Endothelial cell (in vitro differentiated cells): ENCODE measurements at places on chromosomes 12 and 14.

- DNase-seq: no peak
Measured at GRCh38 chr14:72907886-72908285, 14.0 kb upstream of the DPF3 start.

- DNase-seq: no peak
Measured at GRCh38 chr12:52587563-52587962, 13.7 kb downstream of the KRT72 start.

DNA sequence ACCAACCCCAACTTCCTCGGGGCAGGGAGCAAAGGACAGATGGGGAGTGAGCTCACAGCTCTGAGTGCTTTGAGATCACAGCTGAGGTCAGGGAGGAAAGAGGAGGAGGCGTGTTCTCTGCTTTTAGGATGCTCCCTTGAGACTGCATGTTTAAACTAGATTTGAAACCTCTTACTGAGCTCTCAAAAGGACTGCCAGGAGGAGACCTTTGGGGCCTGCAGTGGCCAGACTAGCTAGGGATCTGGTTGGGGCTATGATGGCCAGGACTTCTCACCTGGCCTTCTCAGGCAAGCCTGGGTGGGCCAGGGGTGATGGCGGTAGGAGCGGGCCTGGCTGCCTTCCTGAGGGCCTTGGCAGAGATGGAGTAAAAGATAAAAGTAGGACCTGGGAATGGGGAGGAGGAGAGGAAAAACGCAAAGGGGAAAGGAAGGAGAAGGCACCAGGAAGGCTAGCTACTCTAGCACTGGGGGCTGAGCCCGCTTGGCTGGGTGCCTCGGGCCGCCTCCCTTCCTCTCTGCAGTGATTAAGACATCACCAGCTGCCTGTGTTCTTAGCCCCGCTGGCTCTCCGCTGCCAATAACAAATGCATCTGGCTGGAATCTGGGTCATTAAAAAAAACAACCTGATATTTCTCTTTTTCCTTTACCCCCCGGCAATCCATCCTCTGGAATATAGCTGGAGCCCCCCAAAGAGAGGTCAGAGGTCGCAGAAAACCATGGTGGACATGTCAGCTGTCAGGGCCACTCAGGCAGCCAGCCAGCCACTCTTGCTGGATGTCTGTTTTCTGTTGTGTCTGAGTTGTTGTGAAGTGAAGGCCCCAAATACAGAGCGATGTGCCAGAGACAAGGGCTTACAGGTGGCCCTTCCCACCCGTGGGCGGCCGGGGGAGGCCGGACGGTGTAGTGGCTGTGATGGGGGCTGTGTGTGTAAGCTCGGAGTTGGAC, 141.3 kb downstream of the TSPAN9 start:
- DNase-seq: no peak

- no peak for DNase-seq
Measured at GRCh38 chr14:90295870-90296516, 35.7 kb downstream of the NRDE2 start.

DNA sequence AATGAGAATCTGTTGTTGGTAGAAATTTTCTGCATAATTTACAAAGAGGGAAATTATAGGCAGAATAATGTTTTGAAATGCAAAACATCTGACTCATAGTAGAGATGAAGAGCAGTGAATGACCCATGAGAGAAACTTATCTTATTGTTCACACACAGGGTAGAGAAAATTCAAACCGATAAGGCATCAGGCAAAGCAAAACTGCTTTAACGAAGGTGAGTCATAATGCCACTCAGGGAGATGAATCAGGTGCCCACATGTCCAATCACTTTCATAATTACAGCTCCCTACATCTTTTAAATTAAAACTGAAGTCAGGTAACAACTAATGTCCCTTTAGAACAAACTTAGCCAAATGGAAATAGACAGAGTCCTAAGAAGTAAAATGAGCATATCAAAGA, 265.6 kb upstream of the GARIN6 start:
- DNase-seq: no peak

DNA sequence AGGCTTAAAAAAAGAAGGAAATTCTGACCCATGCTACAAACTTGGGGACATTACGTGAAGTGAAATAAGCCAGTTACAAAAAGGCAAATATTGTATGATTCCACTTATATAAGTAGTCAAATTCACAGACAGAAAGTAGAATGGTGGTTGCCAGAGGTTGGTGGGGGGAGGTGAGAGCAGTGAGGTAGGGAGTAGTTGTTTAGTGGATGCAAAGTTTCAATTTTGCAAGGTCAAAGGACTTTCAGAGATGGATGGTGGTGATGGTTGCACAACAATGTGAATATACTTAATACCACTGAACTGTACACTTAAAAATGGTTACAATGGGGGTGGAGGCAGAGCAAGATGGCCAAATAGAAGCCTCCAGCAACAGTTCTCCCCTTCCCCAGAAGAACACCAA, 86.2 kb upstream of the PLXNC1 start:
- DNase-seq: no peak

DNA sequence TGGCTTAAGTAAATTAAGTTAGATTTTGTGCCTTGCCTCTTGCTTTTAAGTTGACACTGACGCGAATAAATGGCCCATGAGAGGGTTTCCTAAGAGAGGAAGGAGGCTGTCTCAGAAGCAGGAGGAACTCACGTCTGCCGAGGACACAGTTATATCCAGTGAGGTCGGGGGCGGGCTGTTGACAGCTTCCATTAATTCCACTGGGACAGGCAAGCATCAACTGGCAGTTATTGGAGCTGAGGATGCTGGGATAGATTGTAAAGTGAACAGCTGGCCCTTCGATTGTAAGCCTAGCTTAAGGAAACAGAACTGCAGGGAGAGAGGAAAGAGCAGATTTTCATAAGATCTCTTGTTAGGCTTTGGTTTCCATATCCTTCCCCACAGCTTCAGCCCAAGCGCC, 399.2 kb downstream of the IPO8 start:
- DNase-seq: no peak

- DNase-seq: no peak
Measured at GRCh38 chr12:57874166-57875108, 27.9 kb upstream of the CTDSP2 start.

DNA sequence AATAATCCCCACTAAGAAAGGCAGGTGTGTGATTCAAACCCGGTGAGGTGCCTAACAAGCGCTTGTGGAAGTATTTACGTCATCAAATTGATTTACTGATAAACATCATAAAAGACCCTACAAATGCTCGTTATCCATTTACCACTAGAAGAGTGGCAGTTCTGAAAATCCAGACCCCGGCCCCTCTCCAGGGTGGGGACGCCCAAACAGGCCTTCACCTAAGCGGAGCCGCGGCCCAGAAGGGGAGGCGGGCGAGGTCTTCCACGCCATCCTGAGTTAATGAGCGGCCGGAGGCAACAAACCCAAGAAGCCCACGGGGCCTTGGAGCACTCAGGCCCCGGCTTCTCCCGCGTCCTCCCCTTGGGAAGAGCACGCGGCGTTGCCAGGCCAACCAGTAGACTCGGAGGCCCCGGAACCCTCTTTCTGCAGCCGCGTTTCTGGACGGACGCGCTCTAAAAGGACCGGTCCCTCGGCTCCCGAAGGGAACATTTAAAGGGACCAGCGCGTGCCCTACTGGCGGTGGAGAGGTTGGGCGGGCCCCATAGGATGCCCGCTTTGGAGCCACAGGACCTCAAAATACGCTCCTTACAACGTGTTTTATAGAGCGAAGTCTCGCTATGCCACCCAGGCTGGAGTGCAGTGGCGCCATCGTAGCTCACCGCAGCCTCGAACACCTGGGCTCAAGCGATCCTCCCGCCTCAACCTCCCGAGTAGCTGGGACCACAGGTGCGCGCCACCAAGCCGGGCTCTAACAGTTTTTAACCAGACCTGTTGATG, 3.5 kb downstream of the PTPN21 start:
- DNase-seq: peak; percentile 77

- no peak for DNase-seq
Measured at GRCh38 chr14:95835121-95835730, 41.4 kb upstream of the TUNAR start.

- DNase-seq: no peak
Measured at GRCh38 chr12:105716621-105717020, 386.1 kb downstream of the C12orf75 start.

DNA sequence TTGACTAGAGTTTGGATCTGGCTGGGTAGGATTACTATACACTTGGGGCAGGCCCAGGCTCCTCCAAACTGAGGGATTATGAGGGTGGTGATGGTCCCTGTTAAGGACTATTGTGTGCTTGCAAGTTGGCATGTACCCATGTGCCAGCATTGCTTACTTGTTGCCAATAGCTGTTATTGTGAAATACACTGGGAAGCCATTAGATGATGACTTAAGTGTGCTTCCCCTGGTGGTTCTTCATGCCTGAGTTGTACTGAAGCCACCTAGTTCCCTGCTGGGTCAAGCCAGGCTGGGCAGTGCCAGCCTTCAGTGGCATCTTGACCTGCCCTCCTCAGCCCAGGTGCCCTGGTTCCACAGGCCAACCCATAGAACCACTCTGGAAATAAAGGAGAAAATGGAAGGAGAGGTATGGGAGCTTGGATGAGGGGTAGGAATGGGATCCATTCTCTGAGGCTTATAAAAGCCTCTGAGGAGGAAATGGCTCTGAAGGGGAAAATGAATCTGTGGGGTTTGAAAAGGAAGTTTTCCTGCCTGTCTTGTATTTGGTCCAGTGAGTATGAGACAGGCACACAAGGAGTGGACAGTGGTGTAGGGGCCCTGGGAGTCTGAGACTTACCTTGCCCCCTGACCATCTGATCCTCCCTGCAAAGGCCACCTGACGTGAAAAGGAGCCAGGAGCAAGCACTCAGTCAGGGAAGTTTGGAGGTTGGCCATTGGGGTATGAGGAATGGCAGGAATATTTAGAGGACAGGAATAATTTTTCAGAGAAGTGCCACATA, 724 bp downstream of the LTB4R start:
- DNase-seq: no peak

GRCh38 chr12:5656836-5657235, 224.9 kb downstream of the NTF3 start:
- DNase-seq: no peak

- no peak for DNase-seq
Measured at GRCh38 chr12:75404231-75404630, 13.3 kb downstream of the GLIPR1L2 start.
